Inflammatory macrophage treated with lipopolysaccharide for 1 hour (primary cell): ENCODE measurements at places on chromosomes 12 and 14.
A peak's percentile ranks its signal among the peaks of the same experiment; 100 is the strongest.

DNA sequence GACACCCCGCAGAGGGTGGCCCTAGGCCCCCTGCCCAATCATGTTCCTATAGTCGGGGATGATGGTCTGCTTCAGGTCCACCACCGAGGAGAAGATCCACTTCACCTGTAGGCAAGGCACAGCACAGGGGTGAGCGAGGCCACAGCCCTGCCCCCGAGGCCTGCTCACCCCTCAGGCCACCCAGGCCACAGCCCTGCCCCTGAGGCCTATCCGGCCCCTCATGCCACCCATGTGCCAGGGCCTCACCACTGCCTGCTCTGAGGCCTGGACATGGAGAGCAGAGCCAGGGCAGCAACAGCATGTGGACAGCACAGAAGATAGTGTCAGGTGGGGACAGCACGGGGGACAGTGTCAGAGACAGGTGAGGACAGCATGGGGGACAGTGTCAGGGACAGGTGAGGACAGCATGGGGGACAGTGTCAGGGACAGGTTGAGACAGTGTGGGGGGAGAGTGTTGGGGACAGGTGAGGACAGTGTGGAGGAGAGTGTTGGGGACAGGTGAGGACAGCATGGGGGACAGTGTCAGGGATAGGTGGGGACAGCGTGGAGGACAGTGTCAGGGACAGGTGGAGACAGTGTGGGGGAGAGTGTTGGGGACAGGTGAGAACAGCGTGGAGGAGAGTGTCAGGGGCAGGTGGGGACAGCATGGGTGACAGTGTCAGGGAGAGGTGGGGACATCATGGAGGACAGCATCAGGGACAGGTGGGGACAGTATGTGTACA lies 239.7 kb downstream of the TMEM121 start:
- DNase-seq = no peak

DNA sequence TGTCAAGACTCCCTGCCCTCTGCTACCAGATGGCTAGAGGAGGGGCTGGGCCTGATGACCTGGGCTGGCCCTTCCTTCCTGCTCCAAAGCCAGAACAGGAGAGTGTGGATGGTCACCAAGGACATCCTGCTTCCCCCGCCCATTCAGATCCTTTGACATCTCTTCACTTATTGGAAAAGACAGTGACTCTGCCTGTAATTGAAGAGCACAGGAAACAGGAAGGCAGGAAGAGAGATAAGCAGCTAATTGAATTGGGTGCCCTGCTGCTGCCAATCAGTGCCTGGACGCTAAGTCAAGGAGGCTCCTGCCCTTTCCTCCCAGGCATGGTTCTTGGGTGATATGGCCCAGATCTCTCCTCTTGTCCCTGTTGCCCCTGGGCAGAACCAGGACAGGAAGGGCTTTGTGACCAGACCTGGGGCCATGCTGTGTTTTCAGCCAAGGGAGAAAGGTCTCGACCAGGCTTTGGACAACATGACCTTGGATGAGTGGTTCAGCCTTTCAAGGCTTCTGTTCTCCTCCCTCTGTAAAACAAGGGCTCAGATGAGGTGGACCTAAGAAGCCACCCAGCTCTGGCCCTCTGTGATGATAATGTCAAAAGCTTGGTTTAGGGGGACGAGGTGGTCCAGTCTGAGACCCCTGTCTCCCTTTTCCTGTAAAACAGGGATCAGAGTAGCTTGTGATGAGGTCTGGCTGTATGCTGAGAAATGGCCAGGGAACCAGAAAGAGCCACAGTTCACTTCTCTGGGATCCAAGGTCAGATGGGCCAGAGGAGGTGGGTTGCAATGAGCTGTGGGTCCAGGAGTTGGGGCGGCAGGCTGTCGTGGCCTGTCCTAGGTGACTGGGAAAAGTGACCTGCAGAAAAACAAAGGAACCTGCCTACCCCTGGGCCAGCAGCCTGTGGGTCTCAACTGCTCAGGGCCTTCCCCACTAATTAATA lies 38.8 kb downstream of the FAM222A start:
- no peak for DNase-seq

GRCh38 chr14:68730811-68731425 lies 61.9 kb downstream of the ZFP36L1 start:
- DNase-seq = no peak

DNA sequence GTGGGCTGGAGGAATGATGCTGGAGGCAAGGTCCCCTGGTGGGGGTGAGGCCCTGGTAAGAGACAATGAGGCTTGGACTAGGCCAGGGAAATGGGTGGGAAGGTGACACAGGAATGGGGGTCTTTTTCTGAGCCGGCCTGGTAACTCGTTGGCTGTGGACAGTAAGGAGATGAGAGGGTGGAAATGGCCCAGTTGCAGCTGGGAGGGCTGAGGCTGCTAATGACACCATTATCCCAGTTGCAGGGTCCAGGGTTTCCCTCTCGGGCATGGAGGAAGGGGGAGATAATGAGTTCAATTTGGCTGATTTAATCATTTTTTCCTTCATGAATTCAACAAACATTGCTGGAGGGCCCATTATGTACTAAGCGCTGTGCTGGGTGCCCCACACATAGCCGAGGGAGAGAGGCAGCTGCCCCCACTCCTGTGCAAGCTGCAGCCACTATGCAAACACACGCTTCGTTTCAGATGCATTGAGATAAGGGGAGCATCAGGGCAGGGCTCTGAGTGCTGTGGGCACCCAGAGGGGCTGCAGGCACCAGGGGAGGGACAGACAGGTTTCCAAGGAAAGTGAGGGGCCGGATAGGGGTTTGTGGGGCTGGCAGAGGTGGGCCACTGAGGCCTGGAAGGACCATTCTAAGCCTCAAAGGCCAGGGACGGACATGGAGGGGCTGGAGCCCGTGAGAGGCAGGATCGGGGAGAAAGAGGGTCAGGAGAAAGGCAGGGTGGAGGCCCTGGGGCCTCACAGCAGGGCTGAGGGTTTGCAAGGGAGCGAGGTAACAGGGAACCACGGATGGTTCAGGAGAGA lies 43.2 kb upstream of the MEG3 start:
- DNase-seq = no peak

- no peak for DNase-seq
These were observed 65.3 kb downstream of the VCPKMT start for GRCh38 chr14:50051106-50051505.

- DNase-seq = no peak
These were observed 1443.2 kb upstream of the FLRT2 start for GRCh38 chr14:84086714-84087113.

DNA sequence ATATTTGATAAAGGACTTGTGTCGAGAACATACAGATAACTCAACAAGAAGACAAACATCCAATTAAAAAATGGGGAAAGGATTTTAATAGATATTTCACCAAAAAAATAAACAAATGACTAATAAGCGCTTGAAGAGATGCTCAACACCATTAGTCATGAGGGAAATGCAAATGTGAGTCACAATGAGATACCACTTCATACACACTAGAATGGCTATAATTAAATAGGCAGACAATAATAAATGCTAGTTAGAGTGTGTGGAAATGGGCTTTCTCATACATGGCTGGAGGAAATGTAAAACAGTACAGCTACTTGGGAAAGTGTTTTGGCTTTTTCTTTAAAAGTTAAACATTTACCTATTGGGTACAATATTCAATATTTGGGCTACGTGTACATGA lies 34.8 kb downstream of the DLK1 start:
- no peak for DNase-seq

DNA sequence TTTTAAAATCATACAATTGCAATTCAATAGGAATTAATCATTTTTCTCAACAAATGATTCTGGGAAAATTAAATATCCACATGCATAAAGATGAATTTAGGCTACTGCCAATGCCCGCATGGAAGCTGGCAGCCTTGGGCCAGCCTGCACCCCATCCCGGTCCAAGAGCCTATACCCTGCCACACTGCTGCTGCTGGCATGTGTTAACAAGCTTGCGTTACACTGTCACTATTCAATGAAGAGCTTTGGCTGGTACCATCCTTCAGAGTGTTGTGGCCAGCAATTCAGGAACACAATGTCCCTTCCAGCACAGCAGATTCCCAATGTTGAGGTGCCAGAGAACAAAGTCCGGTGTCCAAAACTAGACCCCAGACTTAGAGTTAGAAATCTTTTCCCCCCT lies 13.6 kb upstream of the TAS2R14 start:
- DNase-seq = no peak

- DNase-seq = peak; percentile 96
These were observed 123.3 kb downstream of the SSPN start for GRCh38 chr12:26318661-26319068.

DNA sequence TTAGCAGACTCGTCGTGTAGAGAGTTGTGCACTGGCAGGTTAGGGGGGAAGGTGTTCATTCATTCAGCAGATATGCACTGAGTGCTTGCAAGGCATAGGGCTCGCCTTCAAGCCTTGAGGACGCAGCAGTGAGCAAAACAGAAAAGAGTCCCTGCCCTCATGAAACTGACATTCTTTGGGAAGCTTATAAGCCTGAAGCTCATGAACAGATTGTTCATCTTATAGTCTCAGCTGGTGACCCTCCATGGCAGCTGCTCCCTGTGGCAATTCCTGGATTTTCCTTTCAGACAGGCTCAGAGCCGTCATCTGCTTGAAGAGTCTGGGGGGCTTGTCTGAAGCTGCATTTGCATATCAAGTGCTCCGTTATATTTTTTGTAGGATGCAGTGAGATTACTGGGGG lies 148.4 kb downstream of the PRKCH start:
- DNase-seq = no peak

- DNase-seq = no peak
These were observed 78.0 kb downstream of the DIO3 start for GRCh38 chr14:101639241-101639833.

- DNase-seq = no peak
These were observed 13.1 kb upstream of the LTA4H start for GRCh38 chr12:96048393-96048969.

- no peak for DNase-seq
These were observed 104.2 kb downstream of the RALGAPA1 start for GRCh38 chr14:35704793-35705493.

DNA sequence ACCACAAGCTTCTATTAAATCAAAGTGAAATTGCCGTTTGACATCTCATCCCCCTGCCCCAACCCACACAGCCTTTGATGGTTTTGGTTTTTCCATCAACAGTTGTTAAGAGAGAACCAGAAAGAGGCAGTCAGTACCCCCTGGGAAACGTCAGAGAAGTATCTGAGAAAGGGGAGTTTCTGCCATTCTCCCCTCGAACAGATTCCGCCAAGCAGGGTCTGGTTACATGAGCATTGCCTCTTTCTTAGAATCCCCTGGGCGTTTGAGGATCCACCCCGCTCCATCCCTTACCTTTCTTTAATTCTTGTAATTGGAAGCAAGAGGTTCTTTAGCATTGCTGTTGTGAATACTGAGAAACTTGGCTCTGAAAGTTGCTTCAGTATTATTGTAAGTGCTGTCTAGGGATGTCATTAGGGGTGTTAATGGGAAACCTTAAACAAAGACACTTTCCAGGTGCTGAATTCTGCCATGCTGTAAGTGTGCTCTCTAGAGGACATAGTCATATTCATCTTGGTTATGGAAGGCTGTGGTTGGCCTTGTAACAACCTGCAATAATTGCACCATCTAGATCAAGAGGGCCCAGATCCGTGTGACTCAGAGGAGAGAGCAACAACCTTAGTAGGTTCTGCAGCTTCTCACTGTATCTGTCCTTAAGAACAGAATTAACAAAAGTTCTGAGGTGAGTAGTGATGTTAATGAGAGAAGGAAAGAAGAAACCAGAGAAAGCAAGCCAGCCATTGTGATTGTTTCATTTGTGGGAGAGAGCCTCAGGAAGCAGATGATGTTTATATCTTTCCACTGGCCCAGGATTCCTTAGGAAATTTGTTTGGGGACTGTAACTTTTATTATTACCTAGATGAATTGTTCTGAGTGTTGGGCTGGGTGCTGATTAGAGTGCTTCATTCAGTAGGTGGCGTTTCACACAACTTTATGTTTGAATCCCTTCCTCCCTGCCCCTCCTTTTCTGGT lies 9.0 kb downstream of the TMBIM6 start:
- DNase-seq = peak; percentile 48

DNA sequence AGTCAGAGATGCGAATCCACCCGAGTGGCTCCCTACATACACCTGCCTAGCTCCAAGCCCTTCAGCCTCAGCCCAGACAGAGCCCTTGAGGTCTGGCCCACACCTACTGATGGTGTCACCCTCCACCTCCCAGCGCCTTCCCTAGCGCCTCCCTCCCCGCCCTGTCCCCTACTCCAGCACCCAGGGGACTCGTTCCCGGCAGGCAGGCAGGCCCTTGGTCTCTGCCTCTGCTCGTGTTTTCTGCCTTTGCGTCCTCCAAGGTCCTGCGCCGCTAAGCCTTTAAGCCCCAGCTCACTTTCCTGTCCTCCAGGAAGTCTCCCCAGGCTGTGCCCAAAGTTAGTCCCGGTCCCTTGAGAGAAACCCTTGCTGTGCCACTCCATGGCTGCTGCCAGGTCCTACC lies 12.7 kb downstream of the INF2 start:
- DNase-seq = no peak

DNA sequence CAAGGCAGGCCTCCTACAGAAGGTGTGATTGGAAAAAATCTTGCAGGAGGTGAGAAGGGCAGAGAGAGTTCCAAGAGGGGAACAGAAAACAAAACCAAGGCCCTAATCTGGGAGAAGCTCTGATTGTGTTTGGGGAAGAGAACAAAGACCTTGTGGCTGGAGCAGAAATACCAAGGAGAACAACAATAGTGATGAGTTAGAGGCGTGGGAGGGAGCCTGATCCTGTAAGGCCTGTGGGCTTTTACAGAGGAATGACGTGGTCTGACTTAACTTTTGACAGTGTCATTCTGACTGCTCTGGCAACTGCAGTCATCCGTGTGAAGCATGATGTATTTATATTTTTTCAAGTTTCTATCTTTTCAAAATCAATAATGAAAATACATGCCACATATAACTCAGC lies 200.6 kb downstream of the ANO4 start:
- DNase-seq = peak; percentile 28

- DNase-seq = no peak
These were observed 34.4 kb downstream of the BTG1 start for GRCh38 chr12:92111256-92111655.

DNA sequence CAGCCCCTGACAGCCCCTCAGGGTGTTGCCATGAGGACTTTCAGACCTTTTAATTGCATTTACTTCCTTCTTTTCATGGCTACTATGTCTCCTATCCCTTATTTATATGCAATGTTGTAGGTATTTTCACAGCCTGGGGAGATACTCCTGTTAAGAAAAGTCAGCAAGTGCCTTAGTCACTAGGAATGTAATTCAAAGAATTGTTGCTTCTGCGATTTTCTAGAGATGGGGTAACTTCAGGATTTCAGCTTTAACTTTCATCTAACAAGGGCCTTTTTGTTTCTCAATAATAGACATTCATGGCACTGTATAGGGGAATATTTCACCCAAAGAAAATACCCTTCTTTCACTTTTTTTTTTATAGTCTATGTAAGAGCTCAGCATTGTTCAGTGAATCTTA lies 533.3 kb upstream of the MIS18BP1 start:
- no peak for DNase-seq

GRCh38 chr12:69910694-69911093 lies 85.7 kb downstream of the MYRFL start:
- no peak for DNase-seq

DNA sequence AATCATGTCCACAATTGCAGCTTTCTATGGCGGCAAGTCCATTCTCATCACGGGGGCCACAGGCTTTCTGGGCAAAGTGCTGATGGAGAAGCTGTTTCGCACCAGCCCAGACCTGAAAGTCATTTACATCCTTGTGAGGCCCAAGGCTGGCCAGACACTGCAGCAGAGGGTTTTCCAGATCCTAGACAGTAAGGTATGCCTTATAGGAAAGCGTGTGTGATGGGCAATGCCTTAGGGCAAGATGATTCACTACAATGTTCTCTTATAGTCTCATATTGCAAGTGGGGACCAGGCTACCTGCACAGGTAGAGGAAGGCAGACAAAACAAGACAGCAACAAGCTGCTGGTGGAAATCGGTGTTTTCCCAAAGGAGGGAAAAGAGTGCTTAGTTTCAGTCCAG lies 110.5 kb downstream of the ERGIC2 start:
- no peak for DNase-seq
